ENCODE measurements at places on chromosomes 16 and 17. TPM values are rescaled to one million over a fixed set of nuclear protein-coding genes. Genes with fewer than 3 reads are reported as not detected.

- ATAC-seq: no peak
These were observed 22.2 kb upstream of the C17orf107 start for GRCh38 chr17:4877089-4877488.

- ATAC-seq: peak; percentile 57
These were observed 9.8 kb downstream of the SLC16A3 start for GRCh38 chr17:82238472-82239201.

DNA sequence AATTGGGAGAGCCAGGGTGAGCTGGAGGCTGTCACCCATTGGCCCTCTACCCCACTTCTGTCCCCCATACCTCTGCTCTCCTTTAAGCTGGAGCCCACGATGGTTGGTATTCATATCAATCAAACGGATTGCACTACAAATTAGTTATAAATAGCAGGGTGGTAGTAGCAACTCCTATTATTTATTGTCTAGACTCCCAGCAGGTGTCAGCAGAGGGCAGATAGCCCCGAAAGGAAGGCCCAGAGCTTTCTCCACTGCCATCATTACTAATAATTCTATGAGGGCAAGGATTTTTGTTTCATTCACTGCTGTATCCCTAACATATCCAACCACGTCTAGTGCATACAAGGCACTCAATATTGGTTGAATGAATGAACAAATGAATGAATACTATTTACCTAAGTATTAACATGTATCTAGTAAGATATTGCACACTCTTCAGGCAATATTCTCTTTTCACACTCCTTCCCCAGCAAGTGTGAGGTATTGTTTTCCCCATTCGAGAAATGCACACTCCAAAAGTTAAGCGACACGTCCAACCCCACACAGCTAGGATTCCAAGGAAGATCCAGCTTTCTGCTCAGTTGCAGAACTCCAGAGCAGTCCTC is 6.3 kb downstream of the C17orf50 start:
- no peak for ATAC-seq

DNA sequence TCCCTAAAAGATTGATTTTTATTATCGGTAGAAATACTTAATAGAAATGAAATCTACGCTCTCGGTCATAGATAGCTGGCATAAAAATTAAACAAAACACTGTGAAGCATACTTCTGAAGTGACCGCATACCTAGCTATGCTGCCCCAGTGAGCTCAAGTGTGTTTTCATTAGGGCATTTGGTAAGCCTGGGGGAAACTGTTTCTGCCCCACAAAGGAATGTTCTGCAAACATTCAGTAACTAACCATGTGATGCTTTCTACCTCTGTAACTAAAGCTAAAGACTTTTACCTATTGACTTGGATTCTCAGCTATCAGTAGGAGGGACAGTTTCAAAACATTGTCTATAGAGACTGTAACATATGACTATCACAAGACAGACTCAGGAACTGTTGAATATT is 93.5 kb upstream of the HSBP1 start:
- no peak for ATAC-seq

DNA sequence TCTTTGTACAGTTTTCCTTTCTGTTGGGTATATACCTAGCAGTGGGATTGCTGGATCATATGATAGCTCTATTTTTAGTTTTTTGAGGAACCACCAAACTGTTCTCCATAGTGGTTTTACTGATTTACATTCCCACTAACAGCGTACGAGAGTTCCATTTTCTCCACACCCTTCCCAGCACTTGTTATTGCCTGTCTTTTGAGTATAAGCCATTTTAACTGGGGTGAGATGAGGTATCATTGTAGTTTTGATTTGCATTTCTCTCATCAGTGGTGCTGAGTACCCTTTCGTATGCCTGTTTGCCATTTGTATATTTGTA is 887 bp upstream of the EVI2B start:
- ATAC-seq: no peak

DNA sequence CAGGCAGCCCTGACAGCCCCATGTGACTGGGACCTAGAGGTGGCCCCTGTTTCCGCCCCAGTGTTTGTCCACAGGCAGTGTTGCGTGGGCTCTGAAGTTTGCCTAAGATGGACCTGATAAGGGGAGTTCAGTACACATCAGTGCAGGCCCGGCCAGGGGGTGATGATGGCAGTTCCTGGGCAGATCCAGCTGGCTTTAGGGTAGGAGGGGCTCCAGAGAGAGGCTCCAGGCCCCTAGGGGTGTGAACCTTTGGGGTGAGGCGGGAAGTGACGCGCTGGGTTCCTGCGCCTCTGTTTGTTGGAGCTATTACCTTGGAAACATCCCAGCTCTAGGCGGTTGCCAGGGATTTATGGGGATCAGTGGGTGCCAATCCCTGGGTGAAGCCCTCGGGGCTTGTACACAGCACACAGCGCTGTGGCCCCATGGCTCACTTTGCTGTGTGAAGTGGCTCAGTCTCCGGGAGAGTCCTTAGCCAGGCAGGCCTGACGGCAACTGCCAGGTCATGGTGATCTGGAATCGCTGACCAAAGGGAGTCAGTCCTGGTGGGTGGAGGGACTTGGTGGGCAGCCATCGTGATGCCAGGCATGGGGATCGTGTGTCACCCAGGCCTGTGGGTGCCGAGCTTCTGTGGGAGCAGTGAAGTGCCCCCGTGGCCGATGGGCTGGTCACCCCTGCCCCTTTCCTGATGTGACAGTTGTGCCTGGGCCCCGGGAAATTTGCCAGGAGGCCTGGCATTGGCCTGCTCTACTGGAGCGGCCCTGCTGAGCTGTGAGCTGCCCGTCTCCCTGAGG is 146.1 kb downstream of the SEC14L1 start:
- ATAC-seq: no peak

Gene HOXB1
- not detected for total RNA-seq

Gene UTS2R
- 0.45 TPM for total RNA-seq

Gene TMEM114
- not detected for total RNA-seq

Gene SCARF1
- total RNA-seq: 5.7 TPM

Gene NACA2
- total RNA-seq: not detected

Gene PLCG2
- total RNA-seq: 11.0 TPM
